T-helper 17 cell (primary cell): ENCODE measurements at places on chromosomes 4 and X. TPM values are rescaled to one million over a fixed set of nuclear protein-coding genes. Genes with fewer than 3 reads are reported as not detected.

DNA sequence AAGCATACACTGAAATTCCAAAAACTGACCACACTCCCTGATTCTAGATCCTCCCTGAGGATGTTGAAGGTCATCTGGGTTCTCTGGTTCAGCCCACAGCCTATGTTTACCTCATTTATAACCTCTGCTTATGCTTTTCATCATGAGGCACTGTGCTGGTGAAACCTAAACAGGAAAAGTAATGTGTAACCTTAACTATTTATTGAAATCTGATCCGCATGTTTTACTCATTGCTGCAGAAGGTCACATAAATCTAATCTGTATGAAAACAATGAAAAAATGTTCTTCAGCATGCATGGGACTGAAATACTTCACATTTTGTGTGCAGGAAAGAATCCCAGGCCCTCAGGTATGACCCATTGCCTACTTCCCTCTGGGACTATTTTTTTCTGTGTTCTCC, 30.3 kb downstream of the UCHL1 start:
- H3K4me3 ChIP-seq, result no peak overlapping the region
- DNase-seq, result no peak
- H3K27me3 ChIP-seq, result peaks cover 12% of the 10 kb centered on the region
- peaks cover 2% of the 10 kb centered on the region for H3K4me1 ChIP-seq
- no peaks in the 10 kb centered on the region for H3K36me3 ChIP-seq

DNA sequence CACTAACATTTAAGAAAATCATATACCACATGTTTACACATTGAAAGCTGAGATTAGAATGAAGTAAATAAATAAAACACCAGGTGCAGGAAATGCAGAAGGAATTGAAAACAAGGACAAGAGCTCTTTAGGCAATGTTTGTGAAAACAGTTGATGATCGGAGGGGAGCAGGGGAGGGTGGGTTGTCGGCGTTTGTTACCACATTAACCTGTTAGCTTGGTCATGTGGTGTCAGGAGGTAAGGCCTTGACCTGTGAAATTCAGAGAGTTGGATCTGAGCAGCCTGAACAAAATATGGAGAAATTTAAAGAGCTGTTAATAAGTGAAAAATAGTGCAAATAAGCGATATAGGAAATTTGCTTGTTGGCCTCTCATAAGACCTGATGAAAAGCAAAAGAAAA, 759.9 kb downstream of the PDHA2 start:
- no peaks in the 10 kb centered on the region for H3K4me1 ChIP-seq
- no peaks in the 10 kb centered on the region for H3K36me3 ChIP-seq
- H3K27ac ChIP-seq, result no peak overlapping the region
- DNase-seq, result no peak

PRDM8 gene
- total RNA-seq, result 10.2 TPM

DNA sequence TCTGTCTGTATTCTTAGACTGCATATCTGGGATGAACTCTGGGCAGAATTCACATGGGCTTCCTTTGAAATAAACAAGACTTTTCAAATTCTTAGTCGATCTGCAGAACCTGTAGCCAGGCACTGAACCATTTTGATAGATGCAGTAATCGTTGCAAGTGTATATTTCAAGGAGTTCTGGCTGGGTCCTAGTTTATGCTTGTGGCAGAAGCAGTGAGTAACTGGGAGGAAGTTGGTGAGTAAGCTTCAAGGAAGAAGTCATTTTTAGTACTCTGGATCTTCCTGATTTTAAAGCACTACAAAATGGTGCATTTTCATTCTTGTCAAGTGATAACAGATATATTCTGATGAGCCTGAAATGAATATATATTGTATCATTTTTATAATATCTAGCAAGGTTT, 9.5 kb downstream of the HPRT1 start:
- no peaks in the 10 kb centered on the region for H3K36me3 ChIP-seq
- no peak for DNase-seq
- no peaks in the 10 kb centered on the region for H3K4me1 ChIP-seq
- H3K27ac ChIP-seq, result no peak overlapping the region
- no peaks in the 10 kb centered on the region for H3K27me3 ChIP-seq

GRCh38 chrX:137999071-137999470, 433.1 kb downstream of the ZIC3 start:
- H3K27me3 ChIP-seq, result no peaks in the 10 kb centered on the region
- no peaks in the 10 kb centered on the region for H3K4me1 ChIP-seq
- no peak overlapping the region for H3K4me3 ChIP-seq
- no peak overlapping the region for H3K27ac ChIP-seq
- DNase-seq, result no peak

GRCh38 chrX:74535408-74536151, 78.8 kb downstream of the RLIM start:
- peak; percentile 17 for DNase-seq
- peak overlapping the region; percentile 87 for H3K4me3 ChIP-seq
- H3K4me1 ChIP-seq, result peaks cover 10% of the 10 kb centered on the region
- peak overlapping the region; percentile 41 for H3K27ac ChIP-seq

SHROOM2 gene
- not detected for total RNA-seq

GRCh38 chr4:104979083-104979760, 167.5 kb upstream of the TET2 start:
- no peaks in the 10 kb centered on the region for H3K4me1 ChIP-seq
- peaks cover 5% of the 10 kb centered on the region for H3K36me3 ChIP-seq
- no peak overlapping the region for H3K27ac ChIP-seq
- no peak overlapping the region for H3K4me3 ChIP-seq
- no peak for DNase-seq

GRCh38 chrX:53374222-53374820, 48.1 kb downstream of the SMC1A start:
- H3K4me1 ChIP-seq, result peaks cover 3% of the 10 kb centered on the region
- H3K27me3 ChIP-seq, result no peaks in the 10 kb centered on the region
- H3K4me3 ChIP-seq, result no peak overlapping the region
- no peak for DNase-seq
- peaks cover 5% of the 10 kb centered on the region for H3K36me3 ChIP-seq

NDST3 gene
- total RNA-seq, result not detected

HS6ST2 gene
- not detected for total RNA-seq

DNA sequence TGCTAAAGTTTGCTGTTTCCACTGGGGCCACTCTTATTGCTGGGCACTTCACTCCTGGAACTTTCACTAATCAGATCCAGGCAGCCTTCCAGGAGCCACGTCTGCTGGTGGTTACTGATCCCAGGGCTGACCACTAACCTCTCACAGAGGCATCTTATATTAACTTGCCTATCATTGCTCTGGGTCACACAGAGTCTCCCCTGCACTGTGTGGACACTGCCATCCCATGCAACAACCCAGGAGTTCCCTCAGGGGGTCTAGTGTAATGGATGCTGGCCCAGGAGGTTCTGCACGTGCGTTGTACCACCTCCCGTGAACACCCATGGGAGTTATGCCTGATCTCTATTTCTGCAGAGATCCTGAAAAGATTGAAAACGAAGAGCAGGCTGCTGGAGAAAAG, 41.8 kb upstream of the IQSEC2 start:
- peaks cover 3% of the 10 kb centered on the region for H3K36me3 ChIP-seq
- H3K4me3 ChIP-seq, result no peak overlapping the region
- peaks cover 26% of the 10 kb centered on the region for H3K27me3 ChIP-seq
- peaks cover 15% of the 10 kb centered on the region for H3K4me1 ChIP-seq

CXCL5 gene
- 0.25 TPM for total RNA-seq

GRCh38 chr4:8248091-8248490, 21.5 kb upstream of the HTRA3 start:
- H3K27ac ChIP-seq, result no peak overlapping the region
- no peak for DNase-seq
- H3K4me3 ChIP-seq, result no peak overlapping the region
- no peaks in the 10 kb centered on the region for H3K36me3 ChIP-seq

PCYT1B gene
- 0.07 TPM for total RNA-seq
